ENCODE measurements at places on chromosomes 4 and X.

- no peak for DNase-seq
Measured at GRCh38 chrX:27976284-27976683, 5.0 kb downstream of the DCAF8L1 start.

- no peak for DNase-seq
Measured at GRCh38 chrX:129523079-129523911, at the start of gene SMARCA1. TSS of gene SMARCA1 (minus strand) at chrX:129523490. CDS start at chrX:129523370, 120 bp downstream.

DNA sequence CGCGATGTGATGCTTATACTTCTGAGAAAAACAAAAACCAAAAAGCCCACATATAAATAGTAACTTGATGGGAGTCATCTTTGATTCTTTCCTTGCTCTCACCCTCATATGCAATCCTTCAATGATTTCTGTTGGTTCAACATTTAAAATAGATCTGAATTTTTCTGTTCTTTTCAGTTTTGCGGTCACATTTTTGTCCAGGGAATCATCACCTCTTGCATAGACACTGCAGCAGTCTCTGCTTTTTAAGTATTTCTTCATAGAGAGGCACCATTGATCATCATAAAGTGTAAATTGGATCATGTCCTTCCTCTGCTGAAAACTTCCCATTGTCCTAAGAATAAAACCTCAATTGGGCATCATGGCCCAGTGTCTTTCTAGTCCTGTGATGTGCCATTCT lies 81.1 kb upstream of the SLC4A4 start:
- no peak for DNase-seq

DNA sequence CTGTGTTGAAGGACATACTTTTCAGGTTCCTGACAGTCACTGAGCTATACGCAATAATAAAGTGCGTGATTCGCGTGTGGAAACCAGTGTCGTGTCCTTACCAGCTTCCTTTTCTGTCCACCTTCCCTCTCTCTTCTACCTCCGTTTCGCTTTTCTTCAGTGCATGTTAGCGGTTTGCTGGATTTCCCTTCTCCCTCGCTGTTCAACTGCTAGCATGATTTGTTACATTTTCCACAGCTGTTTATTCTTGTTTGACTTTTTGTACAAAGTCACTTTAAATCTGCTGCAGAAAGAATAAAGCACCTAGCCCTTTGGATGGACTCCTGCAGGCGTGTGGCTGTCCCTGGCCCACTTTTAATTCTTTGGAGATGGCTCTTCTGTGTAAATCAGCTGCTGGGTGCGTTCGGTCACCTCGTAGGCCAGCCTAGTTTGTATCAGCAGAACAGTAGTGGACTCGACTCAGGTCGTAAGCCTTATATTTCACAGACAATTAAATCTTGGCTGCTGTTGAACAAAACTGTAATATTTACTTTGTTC lies 8.9 kb upstream of the HAND2 start:
- DNase-seq, result no peak

DNA sequence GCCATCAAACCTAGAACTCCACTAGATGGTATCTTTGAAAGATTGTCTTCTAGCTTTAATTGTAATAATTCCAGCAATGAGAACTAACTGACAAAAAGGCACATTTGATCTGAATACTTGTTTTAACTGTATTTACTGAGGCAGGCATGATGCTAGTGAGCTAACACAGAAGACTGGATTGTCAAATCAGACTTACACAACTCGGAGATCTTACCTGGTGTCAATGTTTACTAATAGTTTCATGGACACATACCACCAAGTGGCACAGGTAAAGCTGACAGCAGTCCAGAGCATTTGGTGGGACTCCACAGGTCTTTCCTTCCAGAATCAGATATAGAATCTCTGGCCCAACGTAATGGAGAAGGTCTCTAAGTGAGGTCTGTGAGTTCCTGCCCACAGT lies 229.9 kb upstream of the BOD1L1 start:
- no peak for DNase-seq

GRCh38 chrX:94977986-94978385 lies 1304.0 kb downstream of the FAM133A start:
- no peak for DNase-seq

- no peak for DNase-seq
Measured at GRCh38 chr4:76002176-76002575, 5.1 kb downstream of the CXCL9 start.

DNA sequence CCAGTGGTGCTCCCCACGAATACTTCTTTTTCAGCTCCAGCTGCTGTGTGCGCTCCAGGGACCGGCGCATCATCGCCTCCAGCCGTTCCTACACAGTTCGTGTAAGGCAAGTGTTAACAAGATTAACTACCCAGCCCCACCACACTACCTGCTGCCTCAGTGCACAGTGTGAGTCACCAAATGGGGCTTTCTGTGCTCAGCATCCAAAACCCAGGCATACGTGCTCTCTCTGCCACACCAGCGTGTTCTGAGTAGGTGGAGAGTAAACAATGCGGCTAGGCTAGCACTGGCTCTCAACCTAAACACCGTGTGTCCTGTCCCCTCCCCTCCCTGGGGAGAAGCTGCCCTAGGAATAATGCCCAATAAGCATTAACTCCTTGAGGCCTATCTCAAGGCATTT lies 60.0 kb downstream of the MAP7D2 start:
- peak; percentile 78 for DNase-seq

DNA sequence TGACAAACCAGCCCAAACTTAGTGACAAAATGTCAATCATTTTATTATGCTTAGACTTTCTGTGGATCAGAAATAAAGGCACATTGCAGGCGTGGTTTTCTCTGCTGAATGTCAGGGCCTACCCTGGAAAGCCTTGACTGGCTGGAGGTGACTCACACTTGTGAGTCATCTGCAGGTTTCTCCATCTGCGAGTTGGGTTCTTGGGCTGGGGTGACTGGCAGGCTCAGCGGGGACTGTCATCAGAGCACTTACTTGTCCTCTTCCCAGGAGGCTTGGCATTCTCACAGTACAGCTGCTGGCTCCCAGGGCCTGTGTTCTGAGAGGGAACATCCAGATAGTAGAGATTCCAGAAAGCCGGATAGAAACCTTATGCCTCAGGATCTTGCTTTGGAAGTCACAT lies 153.8 kb upstream of the AGA start:
- peak; percentile 58 for DNase-seq

GRCh38 chr4:76623217-76624045 lies 188.4 kb downstream of the SHROOM3 start:
- DNase-seq, result no peak

- DNase-seq, result no peak
Measured at GRCh38 chrX:49230500-49231232, 2.5 kb downstream of the CACNA1F start.

- no peak for DNase-seq
Measured at GRCh38 chr4:180688480-180688879, 1554.7 kb upstream of the TENM3 start.

DNA sequence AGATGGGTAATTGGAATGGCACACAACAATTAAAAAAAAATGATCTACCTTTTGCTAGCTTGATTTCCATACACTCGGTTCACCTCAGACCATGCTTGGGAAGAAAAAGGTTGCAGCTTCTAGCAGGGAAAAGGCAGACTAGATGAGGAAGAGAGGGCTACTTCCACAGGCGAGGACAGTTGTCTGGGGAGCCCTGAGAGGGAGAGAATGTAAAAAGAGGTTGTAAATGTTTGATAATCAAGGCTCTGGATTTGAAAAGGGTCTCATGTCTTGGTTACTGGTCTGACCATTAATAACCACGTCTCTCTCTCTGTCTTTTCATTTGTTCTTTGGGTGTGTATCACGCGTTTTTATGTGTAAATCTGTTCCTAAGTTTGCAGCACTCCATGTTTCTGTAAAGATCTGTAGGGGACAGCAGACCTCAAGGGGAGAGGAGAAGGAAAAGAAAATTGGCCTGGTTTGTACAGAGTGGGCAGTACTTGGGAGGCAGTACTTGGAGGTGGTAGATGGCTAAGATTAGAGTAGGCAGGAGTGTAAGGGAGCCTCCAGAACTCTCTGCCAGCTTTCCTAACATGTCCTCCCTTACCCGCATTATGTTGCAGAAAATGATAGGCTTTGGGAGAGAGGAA lies 750 bp downstream of the ARMCX5 start:
- DNase-seq, result no peak

DNA sequence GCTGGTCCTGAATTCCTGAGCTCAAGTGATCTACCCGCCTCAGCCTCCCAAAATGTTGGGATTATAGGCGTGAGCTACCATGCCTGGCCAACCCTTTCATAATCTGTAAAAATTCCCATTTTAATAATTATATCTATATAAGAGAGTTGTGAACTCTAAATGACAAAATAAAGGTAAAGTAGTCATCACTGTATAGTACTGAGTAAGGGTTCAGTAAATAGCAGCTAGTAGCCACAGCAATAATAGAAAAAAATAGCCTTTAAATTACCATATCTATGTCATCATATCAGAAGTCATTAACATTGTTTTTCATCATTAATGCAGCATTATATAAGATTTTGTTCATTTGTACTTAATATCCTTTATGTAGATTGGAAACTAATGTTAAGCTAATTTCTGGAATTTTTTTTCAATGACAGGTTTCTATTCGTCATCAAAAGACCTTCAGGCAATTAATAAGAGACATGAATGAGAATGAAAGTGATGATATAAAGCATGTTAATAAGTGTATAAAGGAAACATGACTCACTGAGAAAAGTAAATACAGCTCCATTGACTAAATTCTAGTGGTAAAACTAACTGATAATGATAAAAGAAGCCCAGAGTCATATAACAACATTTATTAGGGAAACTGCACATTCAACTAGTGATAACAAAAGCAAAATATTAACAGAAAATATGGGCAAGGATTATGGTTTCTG lies 85.9 kb upstream of the UGT8 start:
- peak; percentile 48 for DNase-seq

DNA sequence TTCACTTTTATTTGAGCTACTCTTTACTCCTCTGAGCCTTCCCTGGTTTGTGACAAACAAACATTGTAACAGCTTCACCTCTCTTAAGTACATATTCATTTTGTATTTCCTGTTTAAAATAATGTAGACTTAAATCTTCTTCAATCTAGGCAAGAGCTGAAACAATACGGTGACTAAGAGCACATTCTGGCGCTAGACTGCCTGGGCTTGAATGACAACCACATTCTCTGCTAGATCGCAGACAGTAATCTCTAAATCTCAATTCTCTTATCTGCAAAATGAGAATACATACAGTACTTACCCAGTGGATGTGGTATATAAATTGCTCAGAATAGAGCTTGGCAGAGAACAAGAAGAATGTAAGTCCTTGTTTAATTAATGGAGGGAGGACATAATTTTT lies 144.8 kb downstream of the ARAP2 start:
- no peak for DNase-seq

DNA sequence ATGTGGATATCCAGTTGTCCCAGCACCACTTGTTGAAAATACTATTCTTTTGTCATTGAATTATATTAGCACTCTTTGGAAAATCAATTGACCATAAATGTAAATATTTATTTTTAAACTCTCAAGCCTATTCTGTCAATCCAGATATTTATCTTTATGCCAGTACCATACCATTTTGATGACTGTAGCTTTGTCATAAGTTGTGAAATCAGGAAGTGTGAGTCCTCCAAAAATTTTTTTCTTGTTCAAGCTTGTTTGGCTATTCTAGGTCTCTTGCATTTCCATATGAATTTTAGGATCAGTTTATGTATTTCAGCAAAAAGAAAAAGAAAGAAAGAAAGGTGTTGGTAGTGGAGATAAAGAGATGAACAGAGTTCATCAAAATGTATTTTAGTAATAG lies 8.2 kb upstream of the SMPX start:
- DNase-seq, result peak; percentile 5

- DNase-seq, result no peak
Measured at GRCh38 chr4:169108303-169108702, 98.2 kb upstream of the CBR4 start.

DNA sequence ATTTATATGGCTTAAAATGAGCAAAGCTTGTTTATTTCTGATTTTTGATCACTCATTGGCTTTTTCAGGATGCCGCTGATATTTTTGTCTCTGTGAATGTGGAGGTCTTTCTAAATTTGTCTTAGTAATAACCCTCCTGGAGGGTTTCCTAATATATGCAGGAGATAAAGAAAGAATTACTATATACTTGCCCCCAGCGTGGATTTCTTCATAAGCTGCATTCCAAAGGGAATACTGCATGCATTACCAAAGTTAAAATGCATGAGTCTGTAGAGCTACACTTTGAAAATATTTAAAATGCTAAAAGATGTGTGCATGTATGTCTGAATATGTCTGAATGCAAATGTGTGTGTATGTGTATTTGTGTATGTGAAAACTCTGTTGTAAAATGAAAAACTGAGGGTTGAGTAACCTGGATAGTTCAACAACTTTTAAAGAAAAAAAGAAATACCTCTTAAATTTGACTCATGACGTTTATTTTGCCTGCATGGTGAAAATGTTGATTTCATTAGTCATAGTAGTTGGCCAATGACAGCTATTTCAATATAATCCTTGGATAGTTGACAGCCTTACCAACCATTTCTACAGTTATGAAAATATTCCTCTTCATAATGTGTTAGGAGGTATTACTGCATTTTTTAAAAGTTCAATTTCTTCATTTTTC lies 113.2 kb upstream of the ZNF827 start:
- DNase-seq, result no peak

DNA sequence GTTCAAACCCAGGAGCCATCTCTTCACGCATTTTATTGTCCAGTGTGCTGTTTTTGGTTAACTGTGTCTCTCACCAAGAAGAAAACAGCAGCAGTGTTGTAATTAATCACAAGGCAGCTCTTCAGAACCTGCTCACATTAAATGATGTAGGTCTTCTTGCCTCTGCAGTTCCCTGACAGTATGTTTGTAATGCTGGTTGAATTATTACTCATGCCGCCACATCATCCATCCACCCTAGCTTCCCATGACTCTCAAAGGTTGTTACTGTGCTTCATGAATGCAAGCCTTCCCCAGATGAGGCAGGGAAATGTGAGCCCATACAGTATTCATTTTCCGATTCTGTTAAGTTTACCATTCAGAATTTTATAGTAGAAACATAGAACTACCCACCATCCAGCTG lies 17.4 kb downstream of the TLR10 start:
- peak; percentile 51 for DNase-seq

- DNase-seq, result no peak
Measured at GRCh38 chr4:148006001-148006400, 274.1 kb downstream of the ARHGAP10 start.

DNA sequence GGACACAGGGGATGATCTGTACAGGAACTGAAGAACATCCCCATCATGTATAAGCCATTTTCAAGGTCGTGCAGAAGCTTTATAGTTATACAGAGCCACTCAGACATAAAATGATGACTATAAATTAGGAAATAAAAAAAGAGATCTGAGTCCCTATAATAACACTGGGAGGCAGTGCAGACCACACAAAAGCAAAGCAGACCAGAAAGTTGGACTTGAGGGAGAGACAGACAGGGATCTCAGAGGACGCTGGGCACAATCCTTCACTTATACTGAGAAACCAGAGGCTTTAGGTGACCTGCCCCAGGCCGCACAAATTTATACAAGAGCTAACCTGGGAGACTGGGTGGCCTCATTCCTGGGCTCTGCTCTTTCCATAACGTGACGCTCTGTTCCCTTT lies 70.5 kb downstream of the HADH start:
- no peak for DNase-seq

- no peak for DNase-seq
Measured at GRCh38 chr4:26402458-26402857, 81.6 kb downstream of the RBPJ start.

GRCh38 chr4:123077330-123077729 lies 154.9 kb upstream of the NUDT6 start:
- DNase-seq, result no peak

GRCh38 chrX:139969286-139969685 lies 4.0 kb upstream of the CXorf66 start:
- DNase-seq, result no peak

GRCh38 chr4:113339430-113339813 lies 290.0 kb downstream of the ANK2 start:
- no peak for DNase-seq

GRCh38 chr4:52250154-52250553 lies 199.1 kb downstream of the SPATA18 start:
- DNase-seq, result no peak

GRCh38 chr4:184645904-184646610 lies 3.2 kb downstream of the CASP3 start:
- DNase-seq, result no peak

All from epithelial cell of prostate (primary cell).